Right renal cortex interstitium (tissue), 3 donors: ENCODE measurements at places on chromosomes 2 and 18.

DNA sequence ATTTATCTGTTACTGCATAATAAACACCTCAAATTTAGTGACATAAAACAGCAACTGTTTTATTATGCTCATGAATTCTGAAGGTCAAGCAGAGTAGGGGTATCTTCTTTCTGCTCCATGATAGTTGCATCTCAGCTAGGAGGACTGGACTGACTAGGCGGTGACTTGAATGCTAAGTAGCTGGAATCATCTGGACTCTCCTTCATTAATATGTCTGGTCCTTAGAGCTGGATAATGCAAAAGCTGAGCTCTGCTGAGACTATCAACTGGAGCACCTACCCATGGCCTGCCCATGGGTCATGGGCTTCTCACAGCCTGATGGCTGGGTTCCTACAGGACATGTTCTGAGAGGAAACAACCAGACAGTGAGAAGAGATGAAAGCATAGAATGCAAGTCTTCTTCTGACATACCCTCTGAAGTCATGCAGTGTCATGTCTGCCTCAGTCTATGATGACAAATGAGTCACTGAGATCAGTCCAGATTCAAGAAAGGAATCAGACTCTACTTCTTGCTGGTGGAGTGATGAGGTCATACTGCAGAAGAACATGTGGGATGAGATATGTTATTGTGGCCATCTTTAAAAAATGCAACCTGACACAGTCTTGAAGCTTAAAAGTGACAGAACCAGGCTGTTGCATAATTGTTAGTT lies 174.2 kb upstream of the OSR1 start:
- DNase-seq = no peak

DNA sequence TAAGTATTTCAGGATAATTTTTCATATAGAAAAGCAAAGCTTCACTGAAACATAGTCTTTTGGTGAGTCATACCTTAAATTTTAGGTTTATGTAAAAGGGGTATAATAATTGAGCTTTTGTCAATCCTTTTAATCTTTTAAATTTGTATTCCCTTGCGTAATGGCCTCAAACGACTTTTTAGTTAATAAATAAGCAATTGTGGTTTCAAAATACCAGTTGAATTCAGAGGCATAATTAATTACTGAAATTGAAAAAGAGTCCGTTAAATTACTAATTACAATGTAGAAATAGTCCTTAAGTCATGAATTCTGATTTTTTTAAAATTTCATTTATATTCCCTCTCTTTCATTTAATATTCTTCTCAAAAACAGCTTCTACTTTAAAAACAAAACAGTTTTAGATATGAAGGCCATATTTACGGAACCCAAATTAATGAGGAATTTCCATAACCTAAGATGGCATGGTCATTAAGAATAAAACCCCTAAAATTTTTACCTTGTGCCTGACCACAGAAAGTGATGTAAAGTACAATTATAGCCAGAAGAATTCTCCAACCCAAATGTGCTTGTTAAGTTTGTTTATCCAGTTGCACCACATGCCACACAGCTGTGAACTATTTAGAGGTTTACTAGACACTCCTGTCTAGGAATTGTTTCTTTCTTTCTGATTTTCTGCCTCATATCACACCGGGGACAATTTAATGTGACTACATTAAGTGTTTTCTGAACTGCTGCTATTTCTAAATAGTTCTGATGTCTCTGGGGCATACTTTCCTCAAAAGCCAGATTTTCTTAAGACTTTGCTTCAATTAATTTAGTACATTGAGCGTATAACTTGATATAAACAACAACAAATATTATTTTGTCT lies 60.7 kb upstream of the ITGA4 start:
- no peak for DNase-seq

- DNase-seq = no peak
Measured at GRCh38 chr2:109447251-109447661, 166.5 kb downstream of the SEPTIN10 start.

GRCh38 chr2:186992597-186992996 lies 143.6 kb upstream of the ZSWIM2 start:
- no peak for DNase-seq

GRCh38 chr2:21317131-21317530 lies 193.4 kb downstream of the TDRD15 start:
- DNase-seq = no peak

DNA sequence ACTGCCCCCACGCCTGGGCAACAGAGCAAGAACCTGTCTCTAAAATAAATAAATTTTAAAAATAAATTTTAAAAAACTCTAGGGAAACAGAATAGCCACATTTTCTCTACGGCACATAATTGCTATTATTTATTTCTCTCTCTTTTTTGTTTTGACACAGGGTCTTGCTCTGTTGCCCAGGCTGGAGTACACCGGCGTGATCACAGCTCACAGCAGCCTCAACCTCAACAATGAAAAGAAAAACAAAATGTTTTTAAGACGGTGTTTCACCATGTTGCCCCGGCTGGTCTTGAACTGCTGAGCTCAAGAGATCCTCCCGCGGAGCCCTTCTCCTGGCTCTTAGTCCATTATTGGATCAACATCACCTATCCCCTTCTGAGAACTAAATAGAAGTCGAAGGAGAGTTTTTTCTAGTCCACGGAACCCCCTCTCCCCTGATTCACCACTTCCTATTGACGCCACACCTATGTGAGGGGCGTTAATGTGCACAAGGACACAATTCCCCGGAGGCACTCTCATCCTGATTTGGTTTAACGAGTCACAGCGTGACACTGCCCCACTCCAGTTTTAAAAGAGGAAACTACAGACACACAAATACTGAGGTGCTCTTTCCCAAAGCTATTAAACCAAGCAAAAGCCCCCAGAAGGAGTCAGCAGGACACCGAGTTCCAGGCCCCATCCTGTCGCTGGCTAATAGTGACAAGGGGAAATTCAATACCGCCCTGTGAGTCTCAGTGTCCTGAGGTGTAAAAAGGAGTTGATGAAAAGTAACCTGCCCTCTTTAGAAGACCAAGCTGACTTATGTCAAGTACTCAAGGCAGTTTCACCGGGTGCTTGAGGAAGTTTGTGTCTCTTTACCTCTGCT lies 1.1 kb downstream of the NPC1 start:
- DNase-seq = peak; percentile 12

DNA sequence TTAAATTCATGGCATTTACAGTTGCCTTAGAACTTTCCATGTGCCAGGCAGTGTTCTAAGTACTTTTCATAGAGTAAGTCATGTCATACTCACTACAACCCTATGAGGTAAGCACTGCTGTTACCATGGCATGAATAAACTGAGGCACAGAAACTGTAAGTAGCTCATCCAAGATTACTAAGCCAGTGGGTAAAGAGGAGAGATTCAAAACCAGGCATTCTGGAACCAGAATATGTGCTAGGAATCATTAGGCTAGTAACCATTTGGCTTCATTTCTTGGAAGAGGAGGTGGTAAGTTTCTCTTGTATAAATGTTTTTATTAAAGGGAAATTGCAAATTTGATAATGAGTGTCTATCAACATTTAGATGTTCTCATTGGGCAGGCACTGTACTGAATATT lies 35.1 kb downstream of the SOX11 start:
- no peak for DNase-seq

GRCh38 chr2:73110168-73111072 lies 2.3 kb downstream of the RAB11FIP5 start:
- no peak for DNase-seq

DNA sequence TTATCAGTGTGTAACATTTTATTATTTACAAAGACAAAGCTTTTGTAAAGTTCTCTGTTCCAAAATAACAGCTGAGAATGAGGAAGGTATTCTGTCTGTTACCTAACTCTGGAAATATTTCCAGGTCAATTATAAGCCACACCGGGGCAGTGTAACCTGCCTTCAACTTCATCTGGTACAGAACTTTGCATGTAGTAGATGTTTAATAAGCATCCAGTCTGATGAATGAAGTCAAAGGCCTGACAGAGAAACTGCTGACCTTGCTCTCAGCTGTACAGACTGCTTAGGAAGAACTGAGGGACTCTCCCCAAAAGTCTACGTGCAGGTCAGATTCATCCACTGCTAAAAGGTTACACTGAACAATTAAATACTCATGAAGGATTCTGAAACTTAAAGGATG lies 43.3 kb downstream of the WDFY1 start:
- no peak for DNase-seq

DNA sequence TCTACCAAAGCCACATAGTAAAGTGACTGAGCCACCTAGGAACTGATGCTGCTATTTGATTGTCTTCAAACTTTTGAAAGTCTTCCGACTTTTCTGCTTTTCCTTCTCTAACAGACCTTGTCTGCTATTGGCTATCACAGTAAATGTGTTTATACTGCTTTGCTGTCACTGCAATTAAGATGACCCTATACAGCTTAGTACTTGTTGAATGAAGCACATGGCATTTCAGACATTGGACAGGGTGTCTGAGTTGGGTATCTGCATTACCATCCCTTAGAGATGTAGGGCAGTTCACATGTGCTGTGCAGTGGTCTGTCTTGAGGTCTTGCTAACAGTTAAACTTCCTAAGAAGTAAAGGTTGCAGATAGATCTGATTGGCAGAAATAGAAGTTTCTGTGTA lies 3.6 kb downstream of the WDR43 start:
- no peak for DNase-seq

DNA sequence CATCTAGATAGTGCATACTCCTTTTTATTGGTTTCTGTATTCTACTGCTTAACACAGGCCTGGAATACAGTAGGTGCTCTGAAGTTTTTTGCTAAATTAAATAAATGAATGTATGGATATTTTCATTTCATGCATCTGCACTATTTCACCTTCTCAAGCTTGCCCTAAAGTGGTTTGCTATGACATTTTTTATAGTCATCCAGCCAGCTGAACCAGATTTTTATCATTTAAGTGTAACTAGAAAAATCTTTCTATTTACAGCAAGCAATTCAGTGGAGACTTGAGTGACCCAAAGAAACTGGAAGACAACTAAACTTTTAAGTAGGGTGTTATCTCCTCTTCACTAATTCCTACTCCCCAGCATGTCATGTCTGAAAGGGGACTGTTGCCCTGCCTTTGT lies 354.9 kb downstream of the OSR1 start:
- no peak for DNase-seq

- no peak for DNase-seq
Measured at GRCh38 chr18:57998461-57998860, 45.6 kb upstream of the NEDD4L start.

DNA sequence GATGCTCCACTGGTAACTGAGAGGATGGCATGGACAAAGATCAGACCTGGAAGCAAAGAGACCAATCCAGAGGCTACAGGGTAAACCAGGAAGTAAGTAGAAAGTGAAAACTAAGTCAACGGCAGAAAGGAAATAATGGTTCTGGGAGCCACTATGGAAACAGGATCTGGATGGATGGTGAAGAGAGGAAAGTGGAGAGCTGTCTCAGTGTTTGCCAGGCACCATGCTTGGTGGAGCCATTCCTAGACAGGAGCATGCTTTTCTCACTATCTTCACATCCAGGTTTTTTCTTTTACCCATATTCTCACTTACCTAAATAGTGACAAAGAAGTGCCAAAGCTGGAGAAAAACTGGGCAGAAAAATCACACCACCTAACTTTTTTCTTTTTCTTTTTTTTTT lies 22.2 kb downstream of the ZNF521 start:
- DNase-seq = no peak

DNA sequence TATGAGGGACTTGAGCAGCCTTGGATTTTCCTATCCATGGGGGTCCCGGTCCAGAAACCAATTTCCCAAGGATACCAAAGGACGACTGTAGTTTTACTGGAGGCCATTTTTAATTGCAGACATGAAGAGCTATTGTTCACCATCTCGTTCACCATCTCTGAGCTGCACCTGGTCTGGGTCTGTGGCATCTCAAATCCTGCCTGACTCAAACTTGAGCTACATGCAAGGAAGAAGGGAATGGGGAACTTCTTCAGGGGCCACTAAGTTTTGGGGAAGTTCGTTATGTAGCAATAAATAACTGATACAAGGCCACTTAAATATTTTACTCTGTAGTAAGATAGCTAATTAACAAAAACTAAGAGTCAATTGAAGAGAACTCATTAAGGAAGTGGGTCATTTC lies 2.1 kb upstream of the SMCHD1 start:
- DNase-seq = no peak

GRCh38 chr2:32271063-32271462 lies 6.4 kb upstream of the NLRC4 start:
- no peak for DNase-seq

GRCh38 chr18:32879497-32879896 lies 106.7 kb upstream of the KLHL14 start:
- DNase-seq = no peak

GRCh38 chr2:119689218-119689617 lies 10.2 kb downstream of the TMEM177 start:
- no peak for DNase-seq

DNA sequence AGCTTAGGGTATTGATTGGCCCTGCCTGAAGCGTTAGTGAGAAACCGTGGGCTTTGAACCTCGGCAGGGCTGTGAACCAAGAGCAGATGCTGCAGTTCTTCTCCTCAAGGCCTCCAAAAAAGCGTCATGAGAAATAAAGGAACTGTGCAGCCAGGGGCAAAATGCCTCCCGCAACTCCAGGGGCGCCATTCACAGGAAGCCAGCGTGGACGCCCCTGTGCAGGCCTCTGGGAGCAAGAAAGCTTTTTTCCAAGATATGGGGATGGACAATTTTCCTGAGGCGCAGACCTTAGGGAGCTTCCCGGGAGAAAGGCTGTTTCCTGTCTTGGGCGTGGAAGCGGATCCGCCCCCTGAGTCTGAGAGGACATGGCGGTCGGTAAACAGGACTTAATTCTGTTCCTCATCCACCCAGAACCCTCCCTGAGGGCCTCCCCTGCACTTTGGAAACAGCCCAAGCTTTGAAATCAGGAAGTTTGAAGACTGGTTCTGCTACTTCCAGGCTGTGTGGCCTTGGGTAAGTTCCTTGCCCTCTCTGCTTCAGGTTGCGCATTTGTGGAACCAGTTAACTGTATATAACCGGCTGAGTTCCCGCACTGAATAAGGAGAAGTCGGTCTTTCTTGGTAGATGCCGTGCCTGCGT lies 29.6 kb upstream of the CABLES1 start:
- DNase-seq = no peak

- DNase-seq = no peak
Measured at GRCh38 chr2:133959066-133959465, 294.8 kb upstream of the MGAT5 start.

DNA sequence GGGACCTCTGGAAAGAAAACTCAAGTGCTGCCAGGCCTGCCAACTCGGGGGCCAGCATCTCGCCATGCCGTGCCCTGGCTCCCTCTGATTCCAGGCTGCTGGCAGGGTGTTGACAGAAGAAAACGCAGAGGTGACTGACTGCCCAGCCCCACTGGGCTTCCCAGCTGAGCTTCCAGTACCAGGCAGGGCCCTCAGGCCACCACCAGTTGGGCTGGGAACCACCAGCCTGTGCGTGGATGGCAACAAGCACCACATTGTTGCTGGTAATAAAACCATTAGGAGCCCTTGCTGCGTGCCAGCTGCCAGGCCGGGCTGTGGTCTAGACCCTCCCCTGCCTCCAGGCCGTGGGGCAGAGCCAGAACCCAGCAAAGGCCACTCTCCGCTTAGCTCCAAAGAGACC lies 9.2 kb downstream of the DNMT3A start:
- DNase-seq = no peak

- DNase-seq = no peak
Measured at GRCh38 chr2:110768591-110768990, 36.2 kb downstream of the ACOXL start.
